ENCODE measurements at places on chromosomes 3 and 15.

- DNase-seq = no peak
Observed at GRCh38 chr15:45181491-45182285, 6.1 kb downstream of the SHF start.

DNA sequence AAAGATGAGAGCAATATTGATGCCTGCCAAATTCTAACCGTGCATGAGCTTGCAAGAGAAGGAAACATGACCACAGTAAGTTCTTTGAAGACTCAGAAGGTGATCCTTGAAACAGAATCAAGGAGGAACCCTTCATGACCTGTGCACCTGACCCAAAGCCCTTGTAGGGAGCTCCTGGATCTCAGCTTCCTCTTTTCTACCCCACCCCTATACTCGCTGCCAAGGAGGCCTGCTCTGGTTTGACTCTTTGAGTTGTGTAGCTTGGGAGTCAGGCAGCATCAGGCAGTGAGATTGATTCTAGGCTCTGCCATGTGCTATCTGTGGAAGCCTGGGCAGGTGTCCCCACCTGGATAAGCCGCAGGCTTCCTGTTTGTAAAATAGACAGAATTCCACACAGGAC is 10.6 kb downstream of the TTC21A start:
- no peak for DNase-seq

DNA sequence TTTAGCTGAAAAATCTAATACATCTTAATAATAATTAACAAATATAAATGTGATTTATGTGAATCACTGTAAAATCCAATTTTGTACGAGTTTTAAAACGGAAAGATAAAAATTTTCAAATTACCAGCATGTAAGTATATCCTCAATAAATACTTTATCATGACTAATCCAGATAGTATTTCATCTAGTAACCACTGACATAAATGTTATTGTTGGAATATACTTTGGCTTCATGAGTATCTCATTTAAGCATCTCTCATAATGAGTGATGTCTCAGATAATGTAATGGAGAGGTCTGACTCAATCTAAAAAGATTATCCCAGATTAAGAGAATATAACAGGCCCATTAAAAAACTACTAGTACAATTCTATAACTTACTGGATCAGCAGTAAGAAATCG is 216.3 kb downstream of the STAG1 start:
- no peak for DNase-seq

DNA sequence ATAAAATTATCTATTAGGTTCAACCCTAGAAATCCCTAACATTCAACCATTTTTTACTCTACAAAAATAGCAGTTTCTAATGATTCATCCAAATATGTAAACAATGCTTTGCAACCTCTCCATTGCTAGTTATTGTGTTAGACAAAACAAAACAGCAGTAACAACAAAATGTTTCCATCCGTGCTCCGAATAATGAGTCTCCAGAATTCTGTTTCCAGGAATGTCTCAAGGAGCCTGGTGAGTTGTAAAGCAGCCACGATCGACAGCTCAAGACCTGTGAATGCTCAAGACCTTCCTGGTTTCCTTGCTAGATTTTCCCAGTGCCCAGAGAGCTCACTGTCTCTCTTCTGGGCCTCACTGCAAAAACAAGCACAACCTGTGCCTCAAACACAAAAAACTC is 49.9 kb downstream of the CHRD start:
- no peak for DNase-seq

GRCh38 chr3:82505079-82505756 is 743.8 kb upstream of the GBE1 start:
- DNase-seq = no peak
